ENCODE measurements at places on chromosomes 12 and 14. TPM values are rescaled to one million over a fixed set of nuclear protein-coding genes. Genes with fewer than 3 reads are reported as not detected.

The KRT82 gene
- total RNA-seq, result not detected

The DACT1 gene
- total RNA-seq, result 1.1 TPM

The SERPINA10 gene
- total RNA-seq, result not detected

The KLHL33 gene
- not detected for total RNA-seq

The OTOGL gene
- total RNA-seq, result 1.5 TPM

The FAM90A1 gene
- not detected for total RNA-seq

The RHEBL1 gene
- 1.3 TPM for total RNA-seq

The CLEC9A gene
- not detected for total RNA-seq

The CLEC14A gene
- total RNA-seq, result 418 TPM

The TMEM119 gene
- total RNA-seq, result under 0.01 TPM

The ANG gene
- 7.8 TPM for total RNA-seq

The HOXC12 gene
- not detected for total RNA-seq

The PPM1H gene
- 4.3 TPM for total RNA-seq

The BRF1 gene
- total RNA-seq, result 56.0 TPM

The FOXN4 gene
- not detected for total RNA-seq

The TMEM121 gene
- 5.6 TPM for total RNA-seq

The MANSC4 gene
- not detected for total RNA-seq

The MIP gene
- total RNA-seq, result 0.29 TPM

The SLC38A1 gene
- 201 TPM for total RNA-seq

Measured in vein endothelial cell (primary cell).